ENCODE measurements at places on chromosomes 2 and 18.
A peak's percentile ranks its signal among the peaks of the same experiment; 100 is the strongest.

DNA sequence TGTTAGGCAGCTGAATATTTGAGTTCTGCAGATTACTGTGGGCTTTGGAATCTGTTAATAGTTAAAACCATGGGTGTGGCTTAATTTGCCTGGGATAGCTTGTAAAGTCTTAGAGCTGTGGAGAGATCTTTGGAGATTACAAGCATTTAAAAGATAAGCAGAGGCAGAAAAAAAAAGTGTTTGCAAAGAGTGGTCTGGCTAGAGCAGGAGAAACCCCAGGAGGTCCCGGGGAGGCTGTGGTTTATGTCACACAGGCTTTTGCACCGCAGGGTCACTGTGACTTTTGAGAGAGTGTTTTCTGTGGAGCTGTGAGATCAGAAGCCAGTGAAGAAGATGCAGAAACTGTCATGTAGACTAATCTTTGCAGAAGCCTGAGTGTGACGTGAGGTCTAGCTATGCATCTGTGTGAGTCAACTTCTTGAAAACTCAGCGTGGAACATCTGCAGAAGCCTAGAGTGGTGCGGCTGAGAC lies 49.0 kb downstream of the SETBP1 start:
- DNase-seq, result peak; percentile 42

DNA sequence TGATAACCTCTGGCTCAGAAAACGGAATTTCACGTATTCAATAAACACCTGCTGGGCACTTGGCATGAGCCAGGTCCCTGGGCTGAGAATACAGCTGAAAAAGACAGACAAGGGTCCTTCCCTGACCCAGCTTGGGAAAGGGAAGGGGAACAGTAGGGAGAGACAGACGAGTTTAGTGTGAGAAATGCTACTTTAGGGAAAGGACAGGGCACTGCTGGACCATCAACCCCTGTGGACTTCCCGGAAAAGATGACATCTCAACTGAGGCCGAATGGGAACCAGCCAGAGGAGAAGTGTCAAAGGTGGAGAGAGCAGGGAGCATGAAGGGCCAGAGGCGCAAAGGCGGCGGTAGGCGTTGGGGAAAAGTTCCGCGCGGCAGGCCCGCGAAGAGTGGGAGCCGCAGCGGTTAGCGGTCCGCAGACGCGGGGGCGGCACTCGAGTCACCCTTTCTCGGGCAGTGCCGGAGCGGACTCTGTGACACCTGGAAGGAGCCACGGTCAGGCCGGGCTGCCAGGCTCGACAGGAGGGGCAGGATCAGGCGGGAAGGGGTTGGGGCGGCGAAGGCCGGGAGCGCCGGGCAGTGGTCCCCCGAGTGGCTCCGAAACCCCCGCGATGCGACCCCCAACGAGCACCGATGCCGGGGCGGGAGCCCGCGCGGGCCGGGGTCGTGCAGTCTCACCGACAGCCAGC lies 519 bp downstream of the TEX261 start:
- no peak for DNase-seq

- DNase-seq, result no peak
Measured at GRCh38 chr2:54957321-54957999, 92.8 kb downstream of the RTN4 start.

GRCh38 chr2:173248381-173248780 lies 106.3 kb upstream of the CDCA7 start:
- no peak for DNase-seq

GRCh38 chr2:649426-650342 lies 27.5 kb downstream of the TMEM18 start:
- no peak for DNase-seq

GRCh38 chr2:237257471-237257951 lies 156.5 kb downstream of the COL6A3 start:
- DNase-seq, result no peak

DNA sequence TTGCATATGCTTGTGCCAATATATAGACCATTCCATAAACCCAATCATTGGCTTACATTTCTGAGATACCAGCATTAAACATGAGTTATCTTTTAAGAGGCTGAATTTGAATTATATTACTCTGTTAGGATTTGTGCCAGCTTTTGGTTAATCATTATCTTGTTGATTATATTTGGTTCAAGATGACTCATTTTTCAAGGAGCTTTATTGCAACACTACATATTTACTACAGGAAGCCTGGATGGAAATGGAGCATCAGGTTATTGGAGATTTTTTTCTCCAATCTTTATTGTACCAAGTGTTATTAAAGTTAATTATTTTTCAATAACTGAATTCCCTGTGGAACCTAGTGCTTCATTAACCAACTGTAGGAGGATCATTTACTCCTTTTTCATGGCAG lies 26.4 kb downstream of the EML4 start:
- no peak for DNase-seq

GRCh38 chr2:173343921-173344320 lies 10.8 kb upstream of the CDCA7 start:
- no peak for DNase-seq
